ENCODE measurements at places on chromosomes 1 and 21. TPM values are rescaled to one million over a fixed set of nuclear protein-coding genes. Genes with fewer than 3 reads are reported as not detected.

NPR1 gene
- 0.25 TPM for total RNA-seq

ATP6V1G3 gene
- not detected for total RNA-seq

INSRR gene
- total RNA-seq = not detected

MARK1 gene
- total RNA-seq = 0.65 TPM

HES3 gene
- total RNA-seq = not detected

GRCh38 chr1:59769736-59770095 is 45.0 kb upstream of the HOOK1 start:
- H3K4me1 ChIP-seq = peaks cover 14% of the 10 kb centered on the region
- no peaks in the 10 kb centered on the region for H3K27me3 ChIP-seq
- DNase-seq = no peak
- no peaks in the 10 kb centered on the region for H3K36me3 ChIP-seq
- no peak overlapping the region for H3K4me3 ChIP-seq

GRCh38 chr1:211182746-211183145 is 48.8 kb upstream of the KCNH1 start:
- DNase-seq = no peak
- no peak overlapping the region for H3K4me3 ChIP-seq
- H3K36me3 ChIP-seq = no peaks in the 10 kb centered on the region
- no peaks in the 10 kb centered on the region for H3K27me3 ChIP-seq
- H3K27ac ChIP-seq = no peak overlapping the region

DNA sequence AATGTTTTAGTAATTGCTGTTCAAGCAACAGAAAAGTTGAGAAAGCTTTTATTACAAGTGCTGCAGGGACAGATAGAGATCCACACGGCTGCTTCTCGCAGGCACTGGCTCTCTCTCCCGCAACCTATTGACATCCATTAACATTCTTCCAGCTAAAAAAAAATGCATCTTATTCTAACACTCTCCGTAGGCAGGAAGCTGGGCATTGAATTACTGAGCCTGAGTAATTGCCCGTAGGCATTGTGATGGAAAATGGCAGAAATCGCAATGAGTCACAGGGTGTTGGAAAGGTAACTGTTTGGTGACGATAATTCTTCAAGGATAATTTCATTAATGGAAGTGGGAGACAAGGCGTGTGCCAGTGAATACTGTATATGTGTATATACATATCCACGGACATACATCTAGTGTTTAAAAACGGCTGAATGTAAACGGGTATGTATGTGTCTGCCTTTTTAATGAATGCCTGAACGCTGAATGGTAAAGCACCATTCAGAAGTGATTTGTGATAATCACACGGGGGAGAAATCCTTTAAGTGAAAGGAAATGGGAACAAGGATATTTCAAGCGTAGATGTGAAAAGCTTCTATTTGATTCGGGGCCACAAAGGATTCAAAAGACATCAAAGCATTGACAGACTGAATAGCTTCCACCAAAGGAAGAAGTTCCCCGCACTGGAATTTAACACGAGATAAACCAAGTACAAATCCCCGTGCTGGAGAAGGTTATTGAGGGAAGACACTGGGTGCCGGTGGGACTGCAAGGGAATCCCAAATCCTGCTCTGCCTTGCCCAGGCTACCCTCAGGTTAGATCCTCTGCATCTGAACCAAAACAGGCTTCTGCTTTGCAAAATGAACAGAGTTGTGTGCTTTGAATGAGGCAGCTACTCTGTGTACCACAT is 567.2 kb downstream of the NPHP4 start:
- no peak overlapping the region for H3K4me3 ChIP-seq
- no peaks in the 10 kb centered on the region for H3K4me1 ChIP-seq
- no peak for DNase-seq
- no peaks in the 10 kb centered on the region for H3K27me3 ChIP-seq
- no peaks in the 10 kb centered on the region for H3K36me3 ChIP-seq

DNA sequence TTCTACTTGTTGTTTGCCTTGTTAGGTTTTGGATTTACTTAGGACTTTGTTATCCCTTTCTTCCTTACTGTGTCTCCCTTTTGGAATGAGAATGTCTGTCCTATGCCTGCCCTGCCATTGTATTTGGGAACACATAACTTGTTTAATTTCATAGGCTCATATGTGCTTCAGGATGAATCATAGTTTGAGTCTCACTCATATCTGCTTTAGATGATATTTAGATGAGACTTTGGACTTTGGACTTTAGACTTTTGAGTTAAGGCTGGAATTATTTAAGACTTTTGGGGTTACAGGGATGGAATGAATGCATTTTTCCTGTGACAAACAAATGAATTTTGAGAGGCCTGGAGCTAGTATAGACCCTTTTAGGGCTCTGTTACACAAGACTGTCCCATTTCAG is 33.4 kb downstream of the PSMG1 start:
- no peaks in the 10 kb centered on the region for H3K4me1 ChIP-seq
- H3K4me3 ChIP-seq = no peak overlapping the region
- H3K36me3 ChIP-seq = no peaks in the 10 kb centered on the region
- H3K27me3 ChIP-seq = no peaks in the 10 kb centered on the region
- no peak for DNase-seq

- peaks cover 24% of the 10 kb centered on the region for H3K4me1 ChIP-seq
- DNase-seq = no peak
- no peak overlapping the region for H3K27ac ChIP-seq
- no peaks in the 10 kb centered on the region for H3K27me3 ChIP-seq
- H3K36me3 ChIP-seq = 0 out of 2 replicates have a peak, but pooled peaks cover 3% of the 10 kb centered on the region
Observed at GRCh38 chr1:21447311-21447710, 7.4 kb downstream of the NBPF3 start.

DNA sequence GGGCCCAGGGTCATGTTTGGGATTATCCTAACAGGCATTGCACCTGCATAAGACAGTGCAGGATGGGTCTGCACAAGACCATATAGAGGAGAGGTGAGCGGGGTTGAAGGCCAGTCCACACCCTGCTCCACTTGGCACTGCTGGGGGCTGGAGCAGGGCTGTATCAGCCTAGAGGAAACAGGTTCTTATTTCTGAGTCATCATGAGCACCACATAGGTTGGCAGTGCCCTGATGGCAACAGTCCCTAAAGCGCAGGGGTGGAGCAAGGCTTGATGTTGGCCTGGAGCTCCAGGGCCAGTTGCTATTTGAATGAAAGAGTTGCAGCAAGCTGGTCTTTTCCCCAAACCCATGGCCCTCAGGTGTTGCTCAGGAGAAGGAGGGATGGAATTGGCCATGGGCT is 29.8 kb upstream of the BMP8B start:
- no peaks in the 10 kb centered on the region for H3K27me3 ChIP-seq
- DNase-seq = no peak
- H3K4me3 ChIP-seq = no peak overlapping the region
- no peaks in the 10 kb centered on the region for H3K36me3 ChIP-seq
- H3K27ac ChIP-seq = no peak overlapping the region

DNA sequence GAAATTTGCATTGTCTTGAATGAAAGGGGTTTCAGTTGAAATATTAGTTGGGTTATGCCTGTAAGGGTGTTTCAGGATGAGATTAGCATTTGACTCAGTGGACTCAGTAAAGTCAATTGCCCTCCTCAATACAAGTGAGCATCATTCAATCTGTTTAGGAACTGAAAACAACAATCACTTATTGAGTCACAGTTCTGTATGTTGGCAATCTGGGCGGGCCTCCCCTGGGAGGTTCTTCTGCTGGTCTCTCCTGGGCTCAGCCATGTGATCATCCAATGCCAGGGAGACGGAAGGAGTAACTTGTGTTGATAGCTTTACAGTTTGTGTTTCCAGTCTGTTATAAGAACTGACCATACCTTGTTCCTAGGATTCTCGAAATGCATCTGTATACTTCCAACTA is 262.9 kb upstream of the RUNX1 start:
- no peaks in the 10 kb centered on the region for H3K27me3 ChIP-seq
- H3K4me3 ChIP-seq = no peak overlapping the region
- no peak overlapping the region for H3K27ac ChIP-seq
- DNase-seq = no peak

- peaks cover 95% of the 10 kb centered on the region for H3K36me3 ChIP-seq
- no peaks in the 10 kb centered on the region for H3K27me3 ChIP-seq
- H3K27ac ChIP-seq = no peak overlapping the region
- no peak for DNase-seq
- H3K4me1 ChIP-seq = no peaks in the 10 kb centered on the region
Observed at GRCh38 chr1:19123837-19124236, 86.2 kb downstream of the UBR4 start.

GRCh38 chr1:186978596-186979556 is 150.1 kb downstream of the PLA2G4A start:
- no peaks in the 10 kb centered on the region for H3K36me3 ChIP-seq
- H3K4me1 ChIP-seq = peaks cover 14% of the 10 kb centered on the region
- H3K4me3 ChIP-seq = no peak overlapping the region
- no peaks in the 10 kb centered on the region for H3K27me3 ChIP-seq
- no peak for DNase-seq
- no peak overlapping the region for H3K27ac ChIP-seq
